NCI-H1092 treated with DMSO at 0.1 percent for 48 hours (cell line): ENCODE measurements at places on chromosomes 3 and 15.

- no peak for DNase-seq
Measured at GRCh38 chr3:69775751-69776150, 36.5 kb downstream of the MITF start.

- DNase-seq: no peak
Measured at GRCh38 chr15:84750583-84751092, 2.2 kb downstream of the ZNF592 start.

DNA sequence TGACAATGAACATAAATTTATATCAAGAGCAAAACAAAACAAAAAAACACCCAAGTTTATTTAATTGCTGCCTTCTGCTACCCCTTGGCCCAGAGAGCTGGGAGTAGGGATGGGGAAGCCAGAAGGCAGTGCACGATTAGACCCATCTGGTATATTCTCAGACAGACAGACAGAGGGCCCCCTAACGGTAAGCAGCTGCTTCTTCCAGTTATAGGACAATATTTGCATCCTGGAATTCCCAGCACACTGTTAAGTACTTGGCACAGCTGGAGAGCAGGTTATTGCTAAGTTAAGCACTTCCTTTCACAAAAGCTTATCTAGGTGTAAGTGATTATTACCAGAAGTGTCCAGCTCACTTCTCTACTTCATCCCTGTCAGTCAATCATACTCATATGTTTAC is 39.3 kb downstream of the C2CD4B start:
- peak; percentile 14 for DNase-seq

DNA sequence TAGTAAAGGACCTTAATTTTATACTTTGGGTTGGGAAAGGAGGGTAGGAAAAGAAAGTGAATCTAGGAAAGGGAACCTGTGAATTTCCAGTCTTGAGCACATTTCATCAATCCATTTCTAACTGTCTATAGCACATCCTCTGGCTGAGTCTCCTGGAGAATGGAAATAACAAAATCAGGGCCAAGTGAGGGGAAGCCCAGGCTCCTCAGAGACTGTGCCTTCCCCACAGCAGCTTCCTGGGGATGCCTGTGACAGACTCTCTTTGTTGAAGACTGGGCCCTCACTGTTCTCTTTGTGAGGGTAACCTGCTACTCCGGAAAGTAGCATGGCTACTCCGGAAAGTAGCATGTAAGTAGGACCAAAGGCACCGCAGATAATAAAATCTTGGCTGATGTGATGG is 22.6 kb upstream of the CSPG5 start:
- no peak for DNase-seq

DNA sequence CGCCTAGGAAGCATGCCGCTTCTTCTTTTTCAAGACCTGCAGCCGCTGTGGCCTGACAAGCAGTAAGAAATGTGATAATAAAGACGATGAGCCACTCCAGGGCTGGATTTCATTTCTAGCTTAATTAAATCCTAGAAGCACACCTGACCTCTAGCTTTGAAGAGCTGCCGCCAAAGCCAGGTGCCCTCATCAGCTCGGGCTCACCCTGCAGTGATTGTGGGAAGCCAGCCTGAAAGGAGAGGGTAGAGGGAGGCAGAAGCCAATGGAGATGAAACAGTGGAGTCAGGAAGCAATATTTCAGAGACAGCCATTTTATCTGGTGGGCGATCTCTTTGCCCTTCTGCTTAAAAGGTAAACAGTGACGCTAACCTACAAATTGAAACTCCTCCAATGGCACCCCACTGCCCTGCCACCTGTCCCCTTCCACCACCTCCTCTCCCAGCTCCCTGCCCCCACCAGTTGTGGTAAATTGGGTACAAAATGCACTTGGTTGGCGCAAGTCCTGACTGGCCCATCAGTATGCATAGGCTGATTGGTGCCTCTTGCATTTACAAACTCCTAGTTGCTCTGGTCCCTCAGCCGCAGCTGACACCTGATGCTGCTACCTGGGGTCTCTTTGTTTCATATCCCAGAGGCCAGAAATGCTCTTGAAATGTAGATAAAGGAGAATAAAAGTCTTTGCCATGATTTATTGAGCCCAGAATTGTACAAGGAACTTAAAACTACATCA is 385.3 kb downstream of the PDCD6IP start:
- DNase-seq: peak; percentile 68

DNA sequence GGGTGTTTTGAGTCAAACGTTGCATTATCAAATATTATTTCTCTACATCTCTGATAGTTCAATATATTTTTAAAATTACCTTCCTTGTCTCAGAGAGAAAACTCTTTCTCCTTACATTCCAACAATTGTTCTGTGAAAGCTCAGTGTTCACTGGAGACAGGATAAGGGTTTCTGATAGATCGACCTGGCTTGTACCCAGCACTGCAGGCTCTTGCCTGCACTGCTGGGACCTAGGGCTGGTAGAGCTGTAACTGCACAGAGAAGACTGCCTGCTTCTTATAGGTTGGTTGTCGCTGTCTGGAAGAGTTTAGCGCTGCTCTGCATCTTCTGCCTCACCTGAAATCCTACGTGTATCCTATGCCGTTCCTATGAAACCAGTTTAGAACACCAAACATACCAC is 249.9 kb upstream of the LRTM1 start:
- DNase-seq: no peak

DNA sequence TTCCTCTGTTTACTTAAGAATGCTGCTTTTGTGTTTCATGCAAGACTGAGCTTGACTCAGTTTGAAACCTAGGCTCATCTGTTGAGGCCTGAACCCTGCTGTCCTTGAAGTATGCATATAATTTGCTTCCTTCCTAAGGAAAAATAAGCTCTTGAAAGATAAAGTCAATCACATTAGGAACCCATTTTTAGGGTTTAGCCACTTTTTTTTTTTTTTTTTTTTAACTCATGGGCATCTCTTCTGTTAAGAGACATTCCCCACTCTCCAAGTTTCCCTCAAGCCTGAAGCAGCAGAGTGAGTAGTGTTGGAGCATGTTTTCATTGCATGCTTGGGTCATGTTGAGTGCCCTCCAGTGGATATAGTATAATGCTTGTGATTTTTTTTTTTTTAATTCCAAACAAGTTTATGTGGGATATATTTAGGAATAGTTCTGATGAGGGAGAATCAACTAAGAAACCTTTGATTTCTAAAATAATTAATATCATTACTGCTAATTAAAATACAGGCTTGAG is 3.6 kb downstream of the CTNNB1 start:
- DNase-seq: no peak

GRCh38 chr3:39453134-39453533 is 14.3 kb upstream of the MOBP start:
- DNase-seq: no peak

DNA sequence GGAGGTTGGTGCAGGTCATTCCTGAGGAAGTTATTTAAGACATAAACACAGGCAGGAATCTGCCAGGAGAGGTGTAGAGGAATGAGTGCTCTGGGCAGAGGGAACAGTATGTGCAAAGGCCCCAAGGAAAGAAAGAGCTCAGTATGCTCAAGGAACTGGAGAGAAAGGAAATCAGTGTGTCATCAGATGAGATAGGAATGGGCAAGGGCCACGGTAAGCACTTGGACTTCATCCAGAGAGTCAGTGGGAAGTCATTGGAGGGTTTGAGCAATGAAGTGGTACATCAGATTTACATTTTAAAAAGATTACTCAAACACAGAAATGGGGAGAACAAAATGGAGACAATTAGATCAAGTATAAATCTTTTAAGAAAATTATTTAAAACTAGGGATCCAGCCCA is 272.2 kb downstream of the ADAMTSL3 start:
- DNase-seq: no peak

DNA sequence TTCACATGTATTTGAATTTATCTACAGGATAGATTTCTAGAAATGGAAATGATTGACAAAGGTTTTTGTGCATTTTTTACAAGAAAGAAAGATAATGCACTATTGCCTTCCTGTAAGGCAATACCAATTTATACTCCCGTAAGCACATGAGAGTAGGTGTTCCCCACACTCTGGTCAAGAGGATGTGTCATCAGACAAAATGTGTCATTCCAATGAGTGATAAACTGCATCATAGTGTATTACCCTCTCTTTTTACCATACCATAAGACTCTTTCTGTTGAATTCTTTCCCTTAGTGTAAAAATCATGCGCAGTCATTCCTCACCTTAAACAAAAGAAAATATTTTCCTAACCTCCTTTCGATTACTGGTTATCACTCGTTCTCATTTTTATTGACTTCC is 251.0 kb downstream of the ROBO1 start:
- DNase-seq: no peak

GRCh38 chr3:113268311-113268710 is 57.0 kb downstream of the BOC start:
- DNase-seq: no peak
